ENCODE measurements at places on chromosomes 1 and 21.
A peak's percentile ranks its signal among the peaks of the same experiment; 100 is the strongest.

- DNase-seq = no peak
Observed at GRCh38 chr1:37949524-37950152, 2.8 kb upstream of the INPP5B start.

GRCh38 chr1:75589637-75590036 is 21.3 kb downstream of the SLC44A5 start:
- DNase-seq = no peak

DNA sequence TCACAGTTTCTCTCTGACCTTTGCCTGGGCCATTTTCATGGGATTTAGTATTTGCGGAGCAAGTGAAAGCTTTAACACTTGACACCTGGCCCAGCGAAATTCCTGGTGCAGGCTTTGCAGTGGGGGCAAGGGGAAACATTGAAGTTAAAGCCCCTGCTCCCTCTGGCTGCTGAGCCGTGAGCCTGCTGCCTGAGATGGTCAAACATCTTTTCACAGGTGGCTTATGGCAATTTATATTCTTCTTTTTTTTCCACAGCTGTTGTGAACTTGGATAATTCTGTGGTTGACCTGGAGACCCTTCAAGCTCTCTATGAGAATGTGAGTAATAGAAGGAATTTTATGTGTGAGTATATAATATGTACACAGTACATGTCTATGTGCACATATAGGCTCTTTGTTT is 202.9 kb downstream of the FMN2 start:
- no peak for DNase-seq

DNA sequence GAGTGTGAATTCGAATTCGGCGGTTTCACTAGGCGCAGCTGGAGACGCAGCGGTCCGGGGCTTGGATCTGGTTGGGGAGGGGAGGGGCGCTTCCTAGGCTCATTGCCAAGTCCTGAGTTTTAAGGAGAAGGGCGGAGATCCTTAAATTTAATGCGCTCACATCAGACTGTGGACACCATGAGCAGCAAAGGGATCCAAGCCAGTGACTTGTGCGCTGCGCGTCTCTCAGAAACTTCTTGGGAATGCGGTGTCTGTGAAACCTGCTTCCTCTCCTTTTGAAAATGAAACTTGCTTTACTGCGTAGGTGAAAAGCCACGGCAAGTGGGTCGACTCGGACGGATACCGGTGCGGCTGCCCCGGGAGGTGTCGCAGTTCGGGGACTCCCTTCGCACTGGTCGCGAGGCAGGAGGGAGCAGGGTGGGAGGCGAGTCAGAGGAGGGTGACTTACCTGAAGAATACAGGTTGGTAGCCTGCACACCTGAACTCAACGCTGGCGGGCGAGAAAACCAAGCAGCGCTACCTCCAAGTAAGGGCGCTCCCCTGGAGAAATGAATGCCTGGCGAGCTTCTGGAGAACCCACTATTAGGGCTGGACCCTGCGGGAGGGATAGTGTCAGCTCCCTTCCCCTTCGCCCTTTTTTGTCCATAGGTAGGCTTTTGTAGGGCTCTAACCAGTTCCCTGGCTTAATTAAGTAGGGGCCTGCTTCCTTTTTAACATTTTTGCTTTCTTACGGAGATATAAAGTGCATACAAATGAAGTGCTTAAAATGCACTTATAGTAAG is 992 bp downstream of the TENT5C start:
- DNase-seq = no peak

DNA sequence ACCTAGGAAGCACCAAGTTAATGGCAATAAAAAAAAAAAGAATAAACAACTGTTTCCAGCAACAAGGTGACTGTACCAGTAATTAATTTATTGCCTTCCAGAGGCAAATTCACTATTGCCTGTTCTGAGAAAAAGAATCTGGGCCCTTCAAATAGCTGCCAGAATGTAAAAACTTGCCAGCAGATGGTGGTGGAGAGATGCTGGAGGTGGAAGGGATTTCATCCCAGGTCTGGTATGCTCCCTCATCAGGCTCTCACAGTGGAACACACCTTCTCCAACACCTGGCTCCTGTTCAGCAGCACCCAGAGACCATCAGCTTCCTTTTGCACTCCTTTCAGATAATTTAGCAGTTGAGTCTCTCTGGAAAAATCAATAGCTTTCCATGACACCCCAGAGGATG is 792.9 kb upstream of the ADAMTS5 start:
- peak; percentile 18 for DNase-seq

GRCh38 chr1:162357681-162358266 is 18.9 kb downstream of the SPATA46 start:
- no peak for DNase-seq

DNA sequence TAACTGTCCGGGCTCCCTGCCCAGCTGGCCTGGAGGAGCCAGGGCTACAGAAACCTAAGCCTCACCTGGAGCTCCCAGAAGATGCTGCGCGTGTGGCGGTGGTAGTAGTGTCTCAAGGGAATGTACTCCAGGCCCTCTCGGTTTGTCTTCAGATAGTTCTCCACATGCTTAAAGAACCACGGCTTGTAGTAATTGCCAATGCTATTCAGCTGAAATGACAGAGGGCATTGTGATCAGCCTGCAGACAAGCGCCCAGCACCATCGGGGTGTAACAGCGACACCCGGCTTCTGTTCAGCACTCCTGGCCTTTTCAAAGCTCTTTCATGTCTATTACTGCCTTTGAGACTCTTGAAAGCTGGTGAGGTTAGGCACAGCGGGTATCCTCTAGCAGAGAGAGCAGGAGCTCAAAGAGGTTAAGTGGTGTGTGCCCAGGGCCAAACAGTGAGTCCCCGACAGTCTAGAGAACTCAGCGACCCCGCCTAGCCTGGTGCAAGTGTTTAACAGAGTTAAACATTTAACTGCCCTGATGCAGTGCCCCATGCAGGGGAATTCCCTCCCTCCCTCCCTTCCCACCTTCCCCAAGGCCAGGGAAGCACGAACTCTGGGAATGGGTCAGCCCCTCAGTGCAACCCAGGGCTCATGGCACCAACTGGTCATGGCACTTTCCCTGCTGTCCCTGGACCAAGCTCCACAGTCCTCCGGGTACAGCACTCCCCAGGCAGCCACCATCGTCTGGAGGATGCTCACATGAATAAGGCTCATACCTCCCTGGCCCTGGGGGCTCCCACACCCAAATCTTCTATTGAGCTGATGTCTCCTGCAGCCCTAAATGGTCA is 21.5 kb downstream of the DHCR24 start:
- DNase-seq = no peak

GRCh38 chr21:14858311-14858710 is 206.5 kb downstream of the NRIP1 start:
- DNase-seq = no peak

Measured in COLO829 (cell line).